Astrocyte (in vitro differentiated cells and primary cell): ENCODE measurements at places on chromosomes 2 and 18. TPM values are rescaled to one million over a fixed set of nuclear protein-coding genes. Genes with fewer than 3 reads are reported as not detected.

GRCh38 chr2:3294493-3294892, 83.1 kb downstream of the EIPR1 start:
- no peak overlapping the region for H3K27ac ChIP-seq
- no peaks in the 10 kb centered on the region for H3K27me3 ChIP-seq
- H3K4me1 ChIP-seq: no peaks in the 10 kb centered on the region
- H3K36me3 ChIP-seq: no peaks in the 10 kb centered on the region
- no peak overlapping the region for H3K4me3 ChIP-seq
- no peak for DNase-seq

Gene CDH19
- total RNA-seq: not detected in 2 replicates

DNA sequence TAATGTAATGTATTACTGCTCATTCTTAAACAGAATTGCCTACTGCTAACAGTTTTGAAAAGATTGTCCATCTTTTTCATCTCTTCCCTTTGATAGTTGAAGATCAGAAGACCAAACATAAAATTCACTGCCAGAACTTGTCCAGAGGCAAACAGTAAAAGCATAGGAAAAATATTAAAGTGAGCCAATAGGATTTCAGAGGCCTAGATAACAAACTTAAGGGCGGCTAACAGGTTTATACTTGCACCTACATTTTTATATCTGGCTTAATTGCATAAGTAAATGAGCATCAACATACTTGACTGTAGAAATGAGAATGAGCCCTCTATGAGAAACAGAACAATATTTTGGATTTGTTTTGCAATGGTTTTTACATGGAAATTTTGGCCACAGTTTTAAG, 30.3 kb downstream of the ZC3H15 start:
- peaks cover 7% of the 10 kb centered on the region for H3K36me3 ChIP-seq
- H3K27me3 ChIP-seq: no peaks in the 10 kb centered on the region
- H3K27ac ChIP-seq: no peak overlapping the region
- no peak overlapping the region for H3K4me3 ChIP-seq

DNA sequence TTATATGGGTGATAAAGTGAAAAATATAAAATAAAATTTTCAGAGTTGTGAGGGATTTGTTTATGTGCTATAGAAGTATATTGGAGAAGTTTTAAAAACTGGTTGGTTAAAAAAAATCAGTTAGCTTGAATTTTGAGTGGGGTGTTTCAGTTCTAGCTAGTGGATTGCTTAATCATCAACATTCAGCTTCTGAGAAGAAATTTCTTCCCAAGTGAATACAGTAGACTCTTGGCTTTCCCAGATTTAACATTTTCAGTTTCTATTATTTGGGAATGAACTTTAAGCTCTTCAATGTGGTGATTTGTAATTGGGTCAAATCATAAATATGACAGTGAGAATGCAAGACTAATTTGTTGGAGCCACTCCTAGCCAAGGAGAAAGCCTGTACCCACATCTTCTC, 120.8 kb downstream of the PLCL1 start:
- H3K36me3 ChIP-seq: no peaks in the 10 kb centered on the region
- no peak overlapping the region for H3K27ac ChIP-seq
- H3K27me3 ChIP-seq: no peaks in the 10 kb centered on the region
- H3K4me1 ChIP-seq: no peaks in the 10 kb centered on the region

- DNase-seq: peak; percentile 33
- H3K36me3 ChIP-seq: no peaks in the 10 kb centered on the region
- no peak overlapping the region for H3K4me3 ChIP-seq
Measured at GRCh38 chr18:10193444-10193843, 261.0 kb upstream of the APCDD1 start.
